Stimulated activated CD4-positive, alpha-beta T cell treated with anti-CD3 and anti-CD28 coated beads, TNF-alpha, amount 100 ng/mL, for 1 hour (primary cell): ENCODE measurements at places on chromosomes 1 and 21.

- DNase-seq = no peak
These were observed 160.5 kb downstream of the ZBTB18 start for GRCh38 chr1:244211559-244211944.

GRCh38 chr1:156102633-156103511 lies 11.6 kb upstream of the LMNA start:
- DNase-seq = no peak

DNA sequence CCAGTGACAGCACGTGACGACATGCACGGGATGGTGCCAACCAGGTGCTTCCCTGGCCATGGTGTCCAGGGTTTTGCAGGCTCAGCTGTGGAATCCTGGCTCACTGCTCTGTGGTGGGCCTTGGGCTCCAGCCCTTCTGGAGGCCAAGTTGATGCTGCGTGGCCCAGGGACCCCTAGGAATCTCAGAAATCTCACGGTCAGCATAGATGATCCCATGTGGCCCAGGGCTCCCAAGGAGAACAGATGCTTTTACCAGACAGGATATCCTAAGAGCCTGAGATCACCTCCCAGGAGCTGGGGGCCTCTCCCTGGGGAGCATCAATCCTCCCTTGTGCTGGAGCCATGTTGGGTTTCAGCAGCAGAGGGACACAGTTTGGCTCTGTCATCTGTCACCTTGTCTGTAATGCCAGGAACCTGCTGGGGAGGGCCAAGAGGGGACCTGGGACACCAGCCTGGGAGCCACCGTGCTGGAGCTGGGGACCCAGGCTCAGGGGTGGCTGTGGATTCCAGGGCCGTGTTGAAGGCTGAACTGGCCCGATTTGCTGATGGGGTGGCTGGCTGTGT lies 63.9 kb downstream of the TRIM11 start:
- DNase-seq = no peak

GRCh38 chr1:187977298-187977697 lies 1148.5 kb downstream of the PLA2G4A start:
- no peak for DNase-seq

DNA sequence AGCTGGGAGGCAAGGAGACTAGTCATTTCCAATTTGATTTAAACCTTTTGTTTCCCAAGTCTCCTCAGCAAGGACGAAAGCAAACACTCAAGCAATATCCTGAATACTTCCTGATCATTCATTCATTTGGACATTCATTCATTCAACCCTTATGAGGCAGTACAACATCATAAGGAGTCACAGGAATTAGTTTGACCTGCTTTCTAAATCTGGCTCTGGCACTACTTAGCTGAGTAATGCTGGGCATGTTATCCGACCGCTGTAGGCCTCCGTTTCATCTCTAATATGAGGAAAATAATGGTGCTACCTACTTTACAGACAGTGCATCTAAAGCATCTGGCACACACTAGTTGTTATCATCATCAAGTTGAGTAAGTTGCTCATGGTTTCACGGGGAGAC lies 11.7 kb downstream of the FAM78B start:
- DNase-seq = no peak
